GM04503 (cell line): ENCODE measurements at places on chromosomes 2 and 18.

GRCh38 chr2:5700551-5700950 lies 8.4 kb downstream of the SOX11 start:
- no peak for DNase-seq

- no peak for DNase-seq
These were observed 3.1 kb downstream of the ARHGAP25 start for GRCh38 chr2:68737711-68738110.

DNA sequence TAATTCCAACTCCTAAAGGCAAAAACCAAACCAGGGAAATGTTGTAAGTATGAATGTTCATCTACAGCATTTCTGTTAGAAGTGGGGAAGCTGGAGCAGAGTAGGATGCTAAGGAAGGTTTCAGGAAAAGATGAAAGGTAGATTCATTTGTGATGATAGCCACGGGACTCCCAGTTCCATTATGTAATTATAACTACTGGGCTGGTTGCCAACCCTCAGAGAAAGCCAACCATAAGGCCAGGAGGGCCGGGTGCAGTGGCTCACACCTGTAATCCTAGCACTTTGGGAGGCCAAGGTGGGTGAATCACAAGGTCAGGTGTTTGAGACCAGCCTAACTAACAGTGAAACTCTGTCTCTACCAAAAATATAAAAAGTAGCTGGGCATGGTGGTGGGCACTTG lies 288.9 kb upstream of the ETAA1 start:
- DNase-seq = no peak

DNA sequence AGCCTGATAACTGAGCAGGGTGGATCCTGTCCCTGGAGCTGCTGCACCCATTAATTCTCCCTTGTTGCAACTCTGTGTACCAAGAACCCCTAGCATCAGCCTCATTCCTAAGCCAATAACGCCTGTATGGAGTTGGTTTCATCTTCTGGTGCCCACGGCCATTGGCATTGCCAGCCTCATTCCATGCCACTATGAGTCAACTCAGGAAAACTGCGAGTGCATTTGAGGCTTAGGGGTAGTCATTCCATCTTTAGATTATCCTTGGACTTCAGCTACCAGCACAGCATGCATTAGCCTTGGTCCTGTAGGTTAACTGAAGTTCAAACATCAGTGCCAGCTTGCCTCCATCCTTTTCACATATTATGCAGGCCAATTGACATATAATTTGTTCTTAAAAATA lies 1.4 kb upstream of the TRIM54 start:
- DNase-seq = no peak

DNA sequence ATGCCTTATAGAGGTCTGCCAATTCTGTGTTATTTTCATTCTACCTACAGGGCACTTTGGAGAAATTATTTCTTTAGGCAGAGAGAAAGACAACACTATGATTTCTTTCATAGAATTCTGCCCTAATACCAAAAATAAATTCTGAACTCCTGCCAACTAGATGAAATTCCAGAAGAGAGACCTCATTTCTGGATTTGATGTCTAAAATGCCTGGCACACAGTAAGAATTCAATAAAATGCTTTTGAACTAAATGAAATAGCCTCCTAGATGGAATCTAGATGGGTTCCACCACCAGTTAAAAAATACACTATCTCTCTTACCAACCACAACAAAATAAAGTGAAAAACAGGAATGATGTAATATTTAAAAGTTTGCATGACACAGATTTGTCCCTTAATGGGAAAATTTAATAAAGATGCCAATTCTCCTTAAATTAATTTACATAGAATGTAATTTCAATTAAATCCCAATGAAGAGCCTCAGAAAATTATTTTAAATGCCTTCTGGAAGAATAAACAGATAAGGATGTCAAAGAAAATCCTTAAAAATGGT lies 75.0 kb downstream of the OSBPL1A start:
- peak; percentile 35 for DNase-seq

DNA sequence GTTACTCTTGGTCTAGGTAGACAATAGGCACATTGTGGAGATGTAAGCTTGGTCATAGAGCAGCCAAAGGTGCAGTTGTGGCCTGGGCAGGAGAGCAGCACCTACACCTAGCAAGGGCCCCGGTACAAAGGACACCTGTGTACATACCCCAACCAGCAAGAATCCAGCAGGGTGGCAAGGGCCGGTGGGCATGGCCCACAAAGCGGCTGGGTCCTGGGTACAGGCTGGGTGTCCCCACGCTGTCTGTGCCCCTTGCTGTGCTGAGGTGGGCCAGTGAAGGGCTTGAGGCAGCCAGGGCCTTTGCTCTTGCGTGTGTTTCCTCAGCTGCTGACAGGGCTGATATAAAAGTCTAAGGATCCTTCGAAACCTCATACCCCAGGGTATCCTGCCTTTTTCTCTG lies 501.8 kb downstream of the EIPR1 start:
- no peak for DNase-seq
